NCI-H1092 (cell line): ENCODE measurements at places on chromosomes 11 and 22.

- no peak for DNase-seq
Measured at GRCh38 chr11:128585498-128586238, 1.7 kb downstream of the ETS1 start.

DNA sequence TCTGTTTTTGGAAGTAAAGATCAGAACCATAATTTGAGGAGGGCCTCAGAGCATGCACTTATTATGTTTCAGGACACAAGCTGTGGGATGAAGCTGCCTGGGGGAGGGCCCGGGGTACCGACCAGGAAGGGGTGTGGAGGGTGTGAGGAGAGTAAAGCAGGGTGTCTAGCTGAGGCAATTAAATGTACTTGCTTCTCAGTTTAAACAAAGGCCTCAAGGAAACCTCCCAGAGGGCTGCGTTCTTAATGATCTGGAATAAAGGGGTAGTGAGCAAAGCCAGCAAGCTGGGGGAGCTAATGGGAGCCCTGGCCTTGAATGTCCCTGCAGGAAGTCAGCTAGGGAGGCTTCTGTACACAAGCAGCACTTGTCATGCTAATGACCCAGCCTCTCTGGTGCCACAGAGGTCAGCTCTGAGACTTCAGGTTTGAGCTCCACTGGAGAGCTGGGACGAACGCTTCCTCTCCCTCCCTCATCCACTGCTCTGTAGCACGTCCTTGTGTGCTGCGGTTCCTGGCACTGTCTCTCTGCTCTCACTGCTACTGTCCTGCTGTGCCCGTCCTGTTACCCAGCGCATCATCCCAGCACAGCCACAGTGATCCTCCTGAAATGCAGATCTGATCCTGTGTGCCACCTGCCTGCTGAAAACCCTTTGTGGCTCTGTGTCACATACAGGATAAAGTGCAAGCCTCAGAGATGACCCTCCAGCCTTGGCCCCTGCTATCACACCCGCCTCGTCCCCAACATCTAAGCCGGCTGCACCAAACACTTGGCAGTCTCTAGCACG is 159.7 kb downstream of the DBX1 start:
- DNase-seq = peak; percentile 96

GRCh38 chr11:62555464-62556107 is 9.0 kb upstream of the AHNAK start:
- no peak for DNase-seq

GRCh38 chr11:69787906-69788305 is 12.8 kb upstream of the FGF4 start:
- no peak for DNase-seq

- peak; percentile 33 for DNase-seq
Measured at GRCh38 chr22:43923631-43924464, at the start of gene PNPLA3. TSS of gene PNPLA3 (plus strand) at chr22:43923805. CDS start at chr22:43923912, 107 bp downstream.
